ENCODE measurements at places on chromosomes 11 and 22.

DNA sequence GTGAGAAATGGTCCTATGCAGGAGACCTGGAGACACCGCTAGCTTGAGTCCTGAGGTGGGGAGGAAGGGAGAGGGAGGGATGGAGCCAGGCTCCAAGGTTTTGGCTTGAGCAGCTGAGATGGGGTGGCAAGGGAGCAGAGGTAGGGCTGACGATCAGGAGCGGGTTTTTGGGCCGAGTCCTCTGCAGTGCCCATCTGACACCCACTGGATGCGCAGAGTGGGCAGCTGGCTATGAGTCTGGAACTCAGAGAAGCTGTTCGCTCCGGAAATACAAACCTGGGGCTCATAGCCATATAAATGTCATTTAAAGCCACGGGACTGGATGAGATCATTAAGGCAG lies 453 bp upstream of the MAFF start:
- no peak for DNase-seq

DNA sequence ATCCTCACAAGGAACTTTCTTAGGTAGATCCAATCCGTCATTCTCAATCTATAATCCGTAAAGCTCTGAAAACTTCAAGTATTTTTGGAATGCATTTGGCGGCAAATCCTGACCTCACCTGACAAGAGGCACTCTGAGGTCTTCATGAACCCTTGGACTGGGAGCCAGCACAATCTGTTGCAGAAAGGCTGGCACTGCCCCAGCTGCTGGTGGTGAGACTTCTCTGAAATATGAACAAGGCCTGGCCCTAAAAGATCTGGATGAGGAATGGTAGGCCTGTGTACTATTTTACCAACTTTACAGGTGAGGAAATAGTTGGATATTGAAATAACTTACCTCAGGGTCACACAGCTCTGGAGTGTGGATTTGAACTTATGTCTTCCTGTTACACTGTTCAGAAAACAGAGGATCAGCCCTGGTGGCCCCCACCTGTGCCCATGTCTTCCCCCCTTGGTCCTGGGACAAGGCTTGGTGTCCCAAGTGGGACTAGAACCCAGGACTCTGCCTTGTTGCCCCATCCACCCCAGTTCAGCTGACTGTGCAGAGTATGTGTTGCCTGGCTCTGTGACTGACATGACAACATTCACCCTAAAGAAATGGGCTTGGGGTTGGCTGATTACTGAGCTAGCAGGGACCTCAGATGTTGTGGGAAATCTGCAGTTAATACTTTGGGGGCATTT lies 471.4 kb downstream of the MN1 start:
- no peak for DNase-seq

GRCh38 chr22:22547226-22547625 lies 11.8 kb downstream of the PRAME start:
- no peak for DNase-seq

DNA sequence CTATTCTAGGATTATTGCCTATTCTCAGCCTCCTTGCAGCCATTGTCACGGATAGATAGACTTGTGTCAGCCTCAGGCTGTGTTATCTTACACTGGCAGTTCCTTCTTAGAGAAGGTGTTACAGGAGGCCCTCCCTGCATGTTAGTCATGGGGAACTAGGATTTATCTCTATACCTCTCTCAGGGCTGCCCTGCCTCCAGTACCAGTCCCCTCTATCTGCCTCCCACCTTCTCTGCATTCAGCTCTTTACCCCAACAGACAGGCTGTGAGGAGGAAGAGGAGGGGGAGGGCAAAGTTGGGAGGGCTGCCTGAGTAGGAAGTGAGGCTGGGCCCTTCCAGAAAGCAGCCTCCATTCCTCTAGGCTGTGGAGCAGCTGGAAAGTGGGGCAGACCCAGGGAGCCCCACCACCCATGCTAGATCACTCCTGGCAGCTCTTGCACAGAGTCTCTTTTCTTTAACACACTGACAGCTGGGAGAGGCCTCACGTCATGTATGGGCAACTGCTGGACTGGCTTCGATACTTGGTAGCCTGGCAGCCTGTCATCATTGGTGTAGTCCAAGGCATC lies 2.9 kb upstream of the IL18BP start:
- no peak for DNase-seq

DNA sequence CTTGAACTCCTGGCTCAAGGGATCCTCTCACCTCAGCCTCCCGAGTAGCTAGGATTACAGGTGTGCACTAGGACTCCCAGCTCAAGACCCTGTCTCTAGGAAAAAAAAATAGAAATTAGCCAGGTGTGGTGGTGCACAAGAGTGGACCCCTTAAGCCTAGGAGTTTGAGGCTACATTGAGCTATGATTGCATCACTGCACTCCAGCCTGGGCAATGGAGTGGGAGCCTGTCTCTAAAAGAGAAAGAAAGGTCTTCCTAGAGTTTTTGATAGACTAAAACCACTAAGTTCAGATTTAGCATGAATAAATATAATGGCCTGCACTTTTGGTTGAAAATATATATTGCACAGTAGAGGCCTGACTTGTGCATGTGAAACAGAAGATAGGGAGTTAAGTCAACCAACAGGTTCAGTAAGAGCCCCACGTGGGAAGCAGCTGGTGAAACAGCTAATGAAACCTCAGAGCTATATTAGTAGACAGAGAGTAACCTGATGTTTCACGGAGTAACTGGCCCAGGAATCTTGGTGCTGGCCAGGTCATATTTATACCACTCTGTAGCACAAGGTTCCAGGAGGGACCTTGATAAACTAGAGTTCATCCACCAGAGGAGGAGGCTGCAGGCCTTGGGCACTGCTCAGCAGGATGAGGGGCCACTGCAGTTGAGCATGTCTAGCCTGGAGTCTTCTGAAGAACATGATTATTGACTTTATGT lies 4.6 kb upstream of the MICAL3 start:
- DNase-seq: no peak

DNA sequence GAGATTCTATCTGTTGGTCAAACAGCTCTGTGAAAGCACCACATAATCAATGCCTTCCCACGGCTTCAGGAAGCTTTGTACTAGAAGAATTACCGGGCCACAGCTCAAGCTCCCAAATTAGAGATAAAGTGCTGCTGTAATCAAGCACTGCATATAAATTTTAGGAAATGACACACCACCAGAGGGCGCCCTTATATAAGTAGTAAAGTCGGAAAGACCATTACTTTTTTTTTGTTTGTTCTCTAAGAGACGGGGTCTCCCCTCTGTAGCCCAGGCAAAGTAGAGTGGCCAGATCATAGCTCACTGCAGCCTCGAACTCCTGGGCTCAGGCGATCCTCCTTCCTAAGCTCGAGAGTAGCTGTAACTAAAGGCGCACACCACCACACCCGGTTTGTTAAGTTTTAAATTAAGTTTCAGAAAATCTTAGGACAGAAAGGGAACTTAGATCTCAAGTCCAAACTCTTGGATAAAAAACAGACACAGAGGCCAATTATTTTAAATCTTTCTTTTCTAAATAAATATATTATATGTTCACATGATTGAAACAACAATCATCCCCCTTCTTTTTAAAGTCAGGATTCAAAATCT lies 32.6 kb downstream of the PRCP start:
- peak; percentile 74 for DNase-seq

DNA sequence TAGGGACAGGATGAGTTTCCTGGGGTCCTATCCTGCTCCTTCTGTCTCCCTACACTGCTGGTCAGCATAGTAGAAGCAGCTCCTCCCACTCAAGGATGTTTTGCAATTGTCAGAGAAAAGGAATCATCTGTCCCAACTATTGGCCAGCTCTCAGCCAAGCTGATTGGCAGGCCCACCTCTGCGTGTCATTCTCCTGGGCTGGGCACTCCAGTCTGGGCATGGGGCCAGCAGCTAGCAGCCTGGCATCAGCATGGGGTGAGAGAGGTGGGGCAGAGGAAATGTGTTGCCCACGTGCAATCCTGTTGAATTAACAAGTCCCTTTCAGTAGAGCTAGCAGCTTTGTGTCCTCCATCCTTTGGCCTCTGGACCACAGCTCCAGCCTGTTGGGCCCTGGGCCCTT lies 14.1 kb downstream of the ANKK1 start:
- peak; percentile 8 for DNase-seq

DNA sequence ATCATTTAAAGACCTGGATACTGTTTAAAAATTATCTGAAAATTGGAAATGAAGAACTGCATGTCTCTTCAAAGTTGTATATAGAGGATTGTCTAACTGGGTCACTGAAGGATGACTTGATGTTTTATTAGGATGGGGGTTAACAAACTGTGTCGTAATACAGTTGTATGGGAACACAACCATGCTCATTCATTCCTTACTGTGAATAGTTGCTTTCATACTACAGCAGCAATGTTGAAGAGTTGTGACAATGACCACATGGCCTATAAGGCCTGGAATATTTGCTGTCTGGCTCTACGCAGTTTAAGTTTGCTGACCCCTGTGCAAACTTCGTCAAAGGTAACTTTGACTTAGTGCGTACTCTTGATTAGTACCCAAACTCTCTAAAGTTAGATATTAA lies 38.4 kb downstream of the FDX1 start:
- DNase-seq: no peak

DNA sequence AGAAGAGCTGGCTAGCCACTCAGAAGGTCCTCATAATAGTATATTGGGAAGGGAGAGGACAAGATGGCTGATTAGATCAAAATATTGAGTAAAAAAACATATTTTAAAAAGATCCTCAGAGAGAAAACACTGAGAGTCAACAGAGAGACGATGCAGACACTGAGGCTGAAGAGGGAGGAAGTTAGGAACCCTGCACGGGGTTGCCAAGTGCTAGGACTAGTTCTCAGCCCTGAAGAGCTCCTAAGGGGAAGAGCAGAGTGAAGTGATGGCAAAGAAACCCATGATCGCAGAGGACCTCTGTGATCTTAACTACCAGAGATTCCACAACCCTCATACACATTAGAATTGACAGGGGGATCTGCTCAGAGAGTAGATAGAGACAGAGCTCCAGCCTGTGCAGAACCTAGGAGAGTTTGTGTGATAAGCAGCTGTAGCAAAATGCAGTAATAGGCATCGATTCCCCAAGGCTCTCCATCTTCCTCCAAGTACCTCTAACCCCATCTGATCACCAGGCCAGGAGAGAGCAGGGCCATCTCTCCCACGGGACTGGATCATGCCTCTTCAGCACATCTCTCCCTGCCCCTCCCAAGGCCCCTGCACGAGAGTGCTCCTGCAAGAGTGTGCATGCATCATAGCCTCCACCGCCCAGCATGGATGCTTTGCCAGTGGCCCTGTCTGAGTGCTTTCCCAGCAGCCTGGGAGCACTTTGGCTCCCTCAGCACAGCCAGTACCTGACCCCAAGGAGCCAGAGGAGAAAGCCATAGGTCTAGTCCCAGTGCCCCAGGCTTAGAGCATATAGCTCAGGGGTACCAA lies 41.2 kb upstream of the ARL14EP start:
- DNase-seq: no peak

GRCh38 chr22:31098632-31099110 lies 8.7 kb downstream of the SELENOM start:
- no peak for DNase-seq

- no peak for DNase-seq
Observed at GRCh38 chr11:99241066-99241465, 220.3 kb downstream of the CNTN5 start.

GRCh38 chr11:109000531-109000930 lies 335.7 kb downstream of the DDX10 start:
- DNase-seq: no peak

DNA sequence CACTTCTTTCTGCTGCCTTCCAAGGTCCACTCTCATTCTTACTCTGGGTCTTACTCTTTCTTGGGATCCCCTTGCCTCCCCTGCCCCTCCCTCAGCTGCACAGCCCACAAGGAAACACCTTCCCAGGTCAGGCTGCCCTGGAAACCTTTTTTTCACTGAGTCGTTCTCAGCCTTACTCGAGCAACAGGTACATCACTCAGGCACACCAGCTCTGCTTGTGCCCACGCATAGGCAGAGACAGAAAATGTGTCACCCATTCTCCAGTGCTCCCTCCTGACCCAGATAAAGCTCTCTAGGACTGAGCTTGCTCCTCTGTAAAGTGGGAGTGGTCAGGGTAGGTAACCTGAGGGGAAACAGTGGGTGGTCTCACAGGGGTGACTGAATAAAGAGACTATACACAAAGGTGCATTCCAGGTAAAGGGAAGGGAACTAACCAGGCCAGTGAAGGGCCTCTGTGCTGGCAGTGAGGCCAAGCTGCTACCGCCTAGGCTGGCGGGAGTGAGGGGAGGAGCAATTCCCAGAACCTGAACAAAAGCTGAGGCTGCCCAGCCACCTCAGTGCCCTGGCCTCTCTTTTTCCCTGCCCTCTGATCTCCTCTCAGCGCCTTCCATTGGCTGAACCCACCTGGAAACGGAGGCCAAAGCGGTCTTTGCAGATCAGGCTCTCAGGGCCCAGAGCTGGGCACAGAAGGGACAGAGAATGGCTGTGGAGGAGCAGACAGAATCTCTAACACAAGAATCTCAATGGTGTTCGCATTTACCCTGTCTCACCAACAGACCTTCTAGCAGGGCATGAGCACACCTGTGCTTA lies 15.9 kb downstream of the PRG3 start:
- no peak for DNase-seq

DNA sequence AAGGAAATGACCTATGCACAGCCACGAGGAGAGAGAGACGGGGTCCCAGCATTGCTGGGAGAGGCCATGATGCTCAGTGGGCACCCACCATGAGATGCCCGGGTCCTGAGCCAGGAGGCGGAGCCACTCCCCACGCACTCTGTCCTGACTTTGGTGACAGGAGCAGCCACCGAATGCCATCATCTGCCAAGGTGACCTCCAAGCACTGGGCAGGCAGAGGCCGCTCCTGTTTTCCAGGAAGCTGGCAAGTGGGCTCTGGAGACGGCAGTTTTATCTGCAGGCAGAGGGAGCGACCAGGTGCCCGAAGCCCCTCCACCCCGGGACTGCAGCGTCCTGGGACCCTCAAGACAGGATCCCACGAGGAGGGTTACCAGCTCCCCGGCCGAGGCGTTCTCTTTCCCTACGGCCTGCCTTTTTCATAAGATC lies 453.9 kb downstream of the BRD1 start:
- DNase-seq: no peak

DNA sequence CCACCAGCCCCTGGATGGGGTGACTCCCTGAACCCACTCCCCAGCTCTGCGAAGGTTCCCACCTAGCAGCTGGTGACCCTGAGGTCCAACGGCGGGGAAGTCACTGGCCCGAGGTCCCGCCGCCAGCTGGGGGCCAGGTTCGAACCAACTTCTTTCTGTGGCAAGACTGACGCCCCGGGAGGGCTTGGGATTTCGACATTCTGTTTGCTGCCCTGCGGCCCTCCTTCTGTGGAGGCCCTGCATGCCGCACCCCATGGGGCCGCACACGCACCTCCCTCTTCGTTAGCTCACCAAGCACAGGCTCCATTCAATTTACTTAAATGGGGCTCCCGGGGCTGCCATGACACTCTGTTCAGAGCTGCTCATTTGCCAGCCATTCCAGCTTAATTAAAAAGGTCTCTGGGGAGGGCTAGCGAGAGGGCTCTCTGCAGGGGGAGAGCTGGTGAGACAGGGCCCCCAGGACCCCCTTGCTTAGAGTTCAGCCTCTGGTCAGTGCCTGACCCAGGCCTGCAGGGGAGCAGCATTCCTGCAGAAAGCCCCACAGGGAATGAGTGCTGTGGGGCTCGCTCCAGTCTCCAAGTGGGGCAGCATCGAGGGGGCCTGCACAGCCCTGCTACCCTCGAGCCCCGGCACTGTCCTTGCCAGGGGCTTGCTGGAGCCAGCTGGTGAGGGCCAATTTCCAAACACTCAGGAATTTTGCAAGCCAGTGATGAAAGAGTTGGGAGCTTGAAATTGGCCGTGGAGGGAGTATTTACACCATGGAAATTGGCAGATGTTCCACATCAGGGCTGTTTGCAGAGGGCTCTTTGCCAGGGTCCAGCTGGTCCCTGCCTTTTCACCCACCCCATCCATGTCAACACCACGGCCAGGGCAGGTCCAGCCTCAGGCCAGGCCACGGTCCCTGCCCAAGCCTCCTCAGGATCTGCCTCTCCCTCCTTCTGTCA lies 80.8 kb downstream of the CACNA1I start:
- peak; percentile 12 for DNase-seq

- DNase-seq: no peak
Observed at GRCh38 chr11:74106124-74106523, 64.7 kb downstream of the C2CD3 start.

Data from AG10803 (cell line).